Sigmoid colon (tissue), 7 donors: ENCODE measurements at places on chromosomes 13 and 19. TPM values are rescaled to one million over a fixed set of nuclear protein-coding genes. Genes with fewer than 3 reads are reported as not detected.

The FFAR3 gene
- total RNA-seq = 1.1 TPM

The PRTN3 gene
- total RNA-seq = not detected

DNA sequence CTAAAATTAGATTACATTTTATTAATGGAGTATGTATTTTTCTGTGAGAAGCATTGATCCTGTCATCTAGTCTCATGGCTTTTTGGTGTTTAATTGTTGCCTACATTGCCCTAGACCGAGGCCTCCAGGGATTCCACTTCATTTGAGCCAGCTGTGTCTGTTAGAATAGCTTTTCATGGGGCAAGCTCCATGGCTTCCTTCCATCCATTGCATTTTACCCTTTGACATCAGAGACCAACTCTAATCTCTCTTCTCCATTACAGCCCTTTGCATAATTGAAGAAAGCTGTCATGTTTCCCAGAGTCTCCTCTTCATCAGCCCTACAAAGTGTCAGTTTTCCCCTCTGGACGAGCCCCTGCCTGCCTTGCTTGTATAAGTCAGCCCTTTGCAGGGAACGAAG is 70.6 kb downstream of the MTUS2 start:
- H3K4me3 ChIP-seq = no peak overlapping the region
- no peaks in the 10 kb centered on the region for H3K36me3 ChIP-seq
- H3K27ac ChIP-seq = no peak overlapping the region

DNA sequence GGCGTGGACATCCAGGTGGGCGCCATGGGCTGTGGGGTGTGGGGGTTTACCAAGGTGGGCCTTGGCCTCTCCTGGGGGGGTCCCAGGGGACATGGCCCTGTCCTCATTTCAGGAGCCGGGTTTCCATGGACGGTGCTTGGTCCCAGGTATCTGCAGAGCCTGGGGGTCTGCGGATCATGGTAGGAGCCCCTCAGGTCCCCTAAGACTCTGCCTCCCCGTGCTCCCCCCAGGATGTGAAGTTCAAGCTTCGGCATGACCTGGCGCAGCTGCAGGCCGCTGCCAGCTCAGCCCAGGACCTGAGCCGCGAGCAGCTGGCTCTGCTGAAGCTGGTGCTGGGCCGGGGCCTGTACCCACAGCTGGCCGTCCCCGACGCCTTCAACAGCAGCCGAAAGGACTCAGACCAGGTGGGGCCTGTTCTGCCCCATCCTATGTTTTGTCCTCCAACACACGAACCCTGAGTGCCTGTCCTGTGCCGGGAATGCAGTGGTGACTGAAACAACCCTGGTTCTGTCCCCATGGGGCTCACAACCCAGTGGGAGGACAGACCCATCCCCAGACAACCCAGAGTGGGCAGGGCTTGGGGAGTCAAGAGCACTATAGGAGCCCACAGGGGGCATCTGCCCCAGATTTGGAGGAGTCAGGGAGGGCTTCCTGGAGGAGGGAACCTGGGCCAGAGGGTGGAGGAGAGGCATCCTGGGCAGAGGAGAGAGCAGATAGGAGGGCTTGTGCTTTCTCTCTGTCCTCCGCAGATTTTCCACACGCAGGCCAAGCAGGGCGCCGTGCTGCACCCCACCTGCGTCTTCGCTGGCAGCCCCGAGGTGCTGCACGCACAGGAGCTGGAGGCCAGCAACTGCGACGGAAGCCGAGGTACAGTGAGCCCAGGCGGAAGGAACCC is 26.8 kb downstream of the DHX34 start:
- H3K4me3 ChIP-seq = no peak overlapping the region
- H3K27ac ChIP-seq = no peak overlapping the region
- H3K36me3 ChIP-seq = peaks cover 93% of the 10 kb centered on the region
- DNase-seq = no peak
- H3K27me3 ChIP-seq = no peaks in the 10 kb centered on the region
- peaks cover 15% of the 10 kb centered on the region for H3K4me1 ChIP-seq

- DNase-seq = no peak
- H3K27ac ChIP-seq = no peak overlapping the region
- no peaks in the 10 kb centered on the region for H3K27me3 ChIP-seq
- no peaks in the 10 kb centered on the region for H3K36me3 ChIP-seq
- H3K4me3 ChIP-seq = no peak overlapping the region
Measured at GRCh38 chr13:111482126-111482525, 161.7 kb downstream of the TEX29 start.
